ENCODE measurements at places on chromosomes 12 and 14. TPM values are rescaled to one million over a fixed set of nuclear protein-coding genes. Genes with fewer than 3 reads are reported as not detected.

DNA sequence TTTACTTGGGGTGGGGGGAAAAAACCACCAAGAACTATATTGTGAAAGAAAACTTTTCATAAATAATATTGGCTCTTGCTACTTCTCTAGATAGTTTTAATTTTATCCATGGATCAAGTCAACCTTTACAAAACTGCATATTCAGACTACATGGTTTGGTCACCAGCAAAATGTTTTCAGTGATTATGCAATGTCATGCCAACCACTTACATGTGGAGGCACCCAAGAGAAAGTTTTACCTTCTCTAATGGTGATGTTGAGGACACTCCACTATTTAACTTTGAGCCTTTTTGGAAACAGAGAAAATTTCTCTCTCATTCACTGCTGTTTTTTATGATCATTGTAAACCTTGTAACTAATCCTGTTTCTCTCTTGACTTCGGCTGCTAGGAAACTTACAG, 21.6 kb downstream of the PLCZ1 start:
- H3K4me1 ChIP-seq = no peaks in the 10 kb centered on the region
- H3K27ac ChIP-seq = no peak overlapping the region
- no peak overlapping the region for H3K4me3 ChIP-seq
- H3K36me3 ChIP-seq = no peaks in the 10 kb centered on the region
- DNase-seq = no peak
- H3K27me3 ChIP-seq = no peaks in the 10 kb centered on the region

DNA sequence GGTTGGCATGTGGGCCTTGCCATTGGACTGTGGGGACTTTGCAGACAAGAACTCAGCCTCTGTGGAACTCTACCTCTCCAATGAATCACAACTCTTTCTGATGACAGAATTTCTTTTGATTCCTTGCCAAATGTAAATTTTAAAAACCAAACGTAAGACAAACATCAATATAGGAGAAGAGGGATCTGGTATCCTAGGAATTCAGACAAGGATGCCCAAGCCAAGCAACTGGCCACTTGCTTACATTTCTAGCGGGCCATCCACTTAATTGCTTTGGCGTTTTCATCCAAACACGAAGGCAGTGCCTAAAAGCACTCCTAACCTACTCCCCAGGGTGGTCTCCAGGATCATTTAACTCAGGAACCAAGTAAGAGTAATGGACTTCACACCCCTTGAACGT, 23.4 kb upstream of the RAB35 start:
- no peaks in the 10 kb centered on the region for H3K27me3 ChIP-seq
- H3K27ac ChIP-seq = no peak overlapping the region
- no peaks in the 10 kb centered on the region for H3K4me1 ChIP-seq
- no peak overlapping the region for H3K4me3 ChIP-seq
- peaks cover 100% of the 10 kb centered on the region for H3K36me3 ChIP-seq
- DNase-seq = no peak

DNA sequence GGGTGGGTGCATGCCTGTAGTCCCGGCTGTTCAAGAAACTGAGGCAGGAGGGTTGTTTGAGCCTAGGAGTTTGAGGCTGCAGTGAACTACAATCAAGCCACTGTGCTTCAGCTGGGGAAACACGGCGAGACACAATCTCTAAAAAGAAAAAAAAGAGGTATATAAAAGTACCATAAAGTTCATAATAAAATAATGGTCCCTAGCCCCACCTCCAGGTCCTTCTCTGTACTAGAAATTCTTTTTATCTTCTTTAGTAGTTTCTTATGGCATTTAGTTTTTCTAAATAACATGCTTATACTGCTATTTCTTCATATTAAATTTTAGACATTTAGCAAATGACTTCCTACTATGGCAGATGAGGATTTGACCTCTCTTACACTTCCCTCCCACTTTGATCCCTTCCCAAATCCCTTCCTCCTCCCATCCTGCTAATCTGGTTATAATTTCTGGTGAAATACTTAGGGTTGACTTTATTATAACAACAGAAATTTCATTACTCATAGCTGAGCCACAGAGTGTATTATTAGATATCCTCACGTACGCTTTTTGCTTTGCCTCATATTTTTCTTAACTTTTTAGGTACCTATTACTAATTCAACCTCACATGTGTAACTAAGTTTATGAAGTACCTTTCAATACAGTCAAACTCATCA, 94.7 kb downstream of the SLC41A2 start:
- H3K36me3 ChIP-seq = no peaks in the 10 kb centered on the region
- H3K27me3 ChIP-seq = no peaks in the 10 kb centered on the region
- peaks cover 12% of the 10 kb centered on the region for H3K4me1 ChIP-seq
- no peak for DNase-seq
- no peak overlapping the region for H3K4me3 ChIP-seq

DNA sequence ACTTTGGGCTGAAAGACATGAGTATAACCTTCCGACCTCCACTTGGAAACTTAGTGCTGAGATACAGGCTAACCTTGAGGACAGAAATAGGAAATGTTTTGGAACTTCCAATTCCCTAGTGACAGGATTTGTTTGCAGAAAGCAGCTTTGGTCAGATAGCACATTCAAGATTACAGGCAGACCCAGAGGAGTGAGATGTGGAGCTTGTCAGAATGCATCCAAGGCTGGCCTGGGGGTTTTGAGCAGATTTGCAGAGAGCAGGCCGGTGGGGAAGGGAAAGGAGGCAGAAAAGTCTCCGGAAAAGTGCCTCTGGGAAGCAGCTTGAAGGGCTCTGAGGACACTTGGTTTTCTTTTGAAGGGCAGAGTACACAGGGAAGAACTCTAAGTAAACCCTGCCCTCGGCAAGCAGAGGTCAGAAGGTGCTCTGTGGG, 180.3 kb downstream of the ETV6 start:
- H3K4me3 ChIP-seq = no peak overlapping the region
- H3K36me3 ChIP-seq = no peaks in the 10 kb centered on the region
- no peaks in the 10 kb centered on the region for H3K27me3 ChIP-seq
- peak overlapping the region; percentile 63 for H3K27ac ChIP-seq

DNA sequence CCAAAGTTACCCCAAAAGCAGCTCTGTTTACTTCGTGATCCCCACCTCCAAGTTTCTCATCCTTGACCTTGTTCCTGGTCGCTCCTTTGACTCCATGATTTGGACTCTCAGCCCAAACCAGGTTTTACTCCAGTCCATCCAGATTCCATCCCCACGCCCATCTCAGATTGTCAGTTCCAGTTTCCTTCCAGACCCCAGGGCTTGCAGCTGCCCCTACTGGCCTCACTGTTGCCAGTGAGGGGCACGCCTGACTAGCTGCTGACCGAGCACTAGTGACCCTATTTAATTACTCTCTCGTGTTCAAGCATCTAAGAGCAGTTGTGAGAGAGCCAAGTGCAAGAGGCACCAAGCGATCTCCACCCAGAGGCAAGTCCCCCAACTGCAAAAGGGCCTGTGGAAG, 155.1 kb upstream of the FUT8 start:
- H3K27ac ChIP-seq = no peak overlapping the region
- no peaks in the 10 kb centered on the region for H3K36me3 ChIP-seq
- no peaks in the 10 kb centered on the region for H3K4me1 ChIP-seq
- no peak for DNase-seq
- H3K27me3 ChIP-seq = no peaks in the 10 kb centered on the region

DNA sequence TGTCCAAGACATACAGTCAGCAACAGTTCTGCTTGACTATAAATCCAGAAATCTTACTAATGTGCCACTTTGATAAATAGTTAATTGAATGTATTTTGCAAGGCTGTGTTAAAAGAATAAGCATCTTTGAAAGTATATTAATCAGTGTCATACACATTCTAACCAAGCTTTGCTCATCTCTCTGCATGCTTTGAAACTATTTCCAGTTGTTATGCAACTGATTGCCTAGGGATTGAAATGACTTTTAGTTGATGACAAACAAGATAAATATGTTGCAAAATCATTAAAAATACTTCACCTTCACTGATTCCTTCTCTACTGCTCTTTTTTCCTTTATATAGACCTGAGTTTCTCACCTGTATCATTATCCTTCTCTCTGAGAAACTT, 91.3 kb downstream of the AEBP2 start:
- H3K27ac ChIP-seq = no peak overlapping the region
- no peak for DNase-seq
- H3K4me3 ChIP-seq = no peak overlapping the region
- H3K27me3 ChIP-seq = no peaks in the 10 kb centered on the region

DNA sequence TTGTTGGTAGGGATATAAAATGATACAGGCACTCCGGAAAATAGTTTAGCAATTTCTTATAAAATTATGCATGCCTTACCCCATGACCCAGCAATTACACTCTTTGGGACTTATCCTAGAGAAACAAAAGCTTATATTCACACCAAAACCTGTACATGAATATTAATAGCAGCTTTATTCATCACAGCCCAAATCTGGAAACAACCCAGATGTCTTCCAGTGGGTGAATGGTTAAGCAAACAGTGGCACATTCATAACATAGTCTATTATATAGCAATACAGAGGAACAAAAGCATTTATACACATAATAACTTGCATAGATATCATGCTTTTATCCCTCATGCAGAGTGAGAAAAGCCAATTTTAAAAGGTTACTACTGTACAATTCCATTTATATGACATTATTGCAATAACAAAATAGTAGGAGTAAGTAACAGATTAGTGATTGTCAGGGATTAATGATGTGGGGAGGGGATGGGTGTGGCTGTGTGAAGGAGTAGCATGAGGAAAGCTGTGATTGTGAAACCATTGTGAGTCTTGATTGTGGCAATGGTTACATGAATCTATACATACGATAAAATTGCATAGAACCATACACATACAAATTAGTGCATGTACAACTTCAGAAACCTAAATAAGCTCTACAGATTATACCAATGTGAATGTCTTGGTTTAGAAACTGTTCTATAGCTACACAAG, 363.1 kb upstream of the OR4E1 start:
- no peaks in the 10 kb centered on the region for H3K4me1 ChIP-seq
- no peak overlapping the region for H3K27ac ChIP-seq
- no peaks in the 10 kb centered on the region for H3K36me3 ChIP-seq
- no peak for DNase-seq
- no peaks in the 10 kb centered on the region for H3K27me3 ChIP-seq
- no peak overlapping the region for H3K4me3 ChIP-seq

GRCh38 chr14:87149583-87150354, 843.2 kb downstream of the GALC start:
- H3K4me3 ChIP-seq = no peak overlapping the region
- no peaks in the 10 kb centered on the region for H3K36me3 ChIP-seq
- no peak overlapping the region for H3K27ac ChIP-seq
- no peaks in the 10 kb centered on the region for H3K27me3 ChIP-seq
- H3K4me1 ChIP-seq = no peaks in the 10 kb centered on the region

- no peaks in the 10 kb centered on the region for H3K4me1 ChIP-seq
- peaks cover 12% of the 10 kb centered on the region for H3K27me3 ChIP-seq
- DNase-seq = no peak
- H3K36me3 ChIP-seq = no peaks in the 10 kb centered on the region
- no peak overlapping the region for H3K4me3 ChIP-seq
Measured at GRCh38 chr14:106606936-106607335, 1080.6 kb downstream of the TMEM121 start.

DNA sequence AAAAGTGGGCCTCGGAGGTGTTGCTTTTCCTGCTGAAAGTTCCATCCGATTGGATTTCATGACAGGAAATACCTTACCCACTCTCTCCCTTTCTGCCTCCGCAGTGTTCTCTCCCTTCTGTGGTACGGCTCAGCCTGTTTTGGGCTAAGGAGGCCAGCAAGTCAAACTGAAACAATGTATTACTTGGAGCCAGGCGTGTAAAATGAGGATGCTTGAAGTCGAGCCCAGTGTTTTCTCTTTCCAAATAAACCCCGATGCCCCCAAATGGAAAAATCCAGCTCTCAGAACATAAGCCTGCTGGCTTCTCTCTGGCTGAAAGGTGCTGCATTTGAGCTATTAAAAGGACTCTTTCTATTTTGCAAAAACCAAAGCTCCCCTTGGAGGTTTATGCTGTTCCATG, 124.7 kb downstream of the ZNF664 start:
- no peak for DNase-seq
- H3K4me1 ChIP-seq = no peaks in the 10 kb centered on the region
- no peaks in the 10 kb centered on the region for H3K36me3 ChIP-seq
- H3K27ac ChIP-seq = no peak overlapping the region
- H3K4me3 ChIP-seq = no peak overlapping the region

DNA sequence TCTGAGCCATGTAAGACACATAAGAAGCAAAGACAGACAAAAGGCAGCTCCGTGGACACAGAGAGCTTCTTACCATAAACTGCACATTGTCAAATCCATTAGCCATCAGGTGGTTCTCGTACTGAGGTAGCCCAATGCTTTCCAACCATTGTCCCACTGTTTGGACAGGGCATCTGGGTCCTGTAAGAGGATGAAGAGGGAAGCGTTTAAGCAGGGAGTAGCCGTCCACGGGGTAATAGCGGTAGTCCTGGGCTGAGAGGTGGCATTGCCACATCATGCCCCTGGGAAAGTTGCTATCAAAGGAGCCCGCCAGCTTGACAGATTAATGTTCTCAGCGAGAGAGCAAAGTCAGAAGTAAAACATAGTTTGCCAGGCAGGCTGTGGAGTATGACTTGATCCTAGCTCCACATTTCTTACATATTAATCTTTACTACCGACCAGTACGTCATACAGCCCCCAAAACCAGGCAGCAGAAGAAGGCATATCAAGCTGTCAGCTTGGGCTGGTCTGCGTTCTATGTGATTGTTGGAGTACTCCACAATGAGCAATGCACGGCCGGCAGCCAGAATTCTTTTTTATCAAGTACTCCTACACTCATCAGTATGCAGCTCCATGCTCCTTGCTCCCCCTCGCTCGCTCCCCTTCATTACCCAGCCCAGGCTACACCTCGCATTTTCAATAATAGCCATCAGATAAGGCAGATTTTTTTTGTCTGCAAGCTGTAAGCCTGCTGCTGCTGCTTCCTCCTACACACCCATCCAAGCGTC, 493.2 kb upstream of the GARIN6 start:
- DNase-seq = no peak
- H3K36me3 ChIP-seq = no peaks in the 10 kb centered on the region
- no peak overlapping the region for H3K27ac ChIP-seq
- no peaks in the 10 kb centered on the region for H3K4me1 ChIP-seq
- no peak overlapping the region for H3K4me3 ChIP-seq
- H3K27me3 ChIP-seq = no peaks in the 10 kb centered on the region

- H3K36me3 ChIP-seq = no peaks in the 10 kb centered on the region
- no peaks in the 10 kb centered on the region for H3K27me3 ChIP-seq
- DNase-seq = no peak
- H3K27ac ChIP-seq = no peak overlapping the region
- no peak overlapping the region for H3K4me3 ChIP-seq
Measured at GRCh38 chr12:130147875-130148596, 14.2 kb upstream of the FZD10 start.

IL31 gene
- not detected for total RNA-seq
